ENCODE measurements at places on chromosomes 2 and 18. TPM values are rescaled to one million over a fixed set of nuclear protein-coding genes. Genes with fewer than 3 reads are reported as not detected.

DNA sequence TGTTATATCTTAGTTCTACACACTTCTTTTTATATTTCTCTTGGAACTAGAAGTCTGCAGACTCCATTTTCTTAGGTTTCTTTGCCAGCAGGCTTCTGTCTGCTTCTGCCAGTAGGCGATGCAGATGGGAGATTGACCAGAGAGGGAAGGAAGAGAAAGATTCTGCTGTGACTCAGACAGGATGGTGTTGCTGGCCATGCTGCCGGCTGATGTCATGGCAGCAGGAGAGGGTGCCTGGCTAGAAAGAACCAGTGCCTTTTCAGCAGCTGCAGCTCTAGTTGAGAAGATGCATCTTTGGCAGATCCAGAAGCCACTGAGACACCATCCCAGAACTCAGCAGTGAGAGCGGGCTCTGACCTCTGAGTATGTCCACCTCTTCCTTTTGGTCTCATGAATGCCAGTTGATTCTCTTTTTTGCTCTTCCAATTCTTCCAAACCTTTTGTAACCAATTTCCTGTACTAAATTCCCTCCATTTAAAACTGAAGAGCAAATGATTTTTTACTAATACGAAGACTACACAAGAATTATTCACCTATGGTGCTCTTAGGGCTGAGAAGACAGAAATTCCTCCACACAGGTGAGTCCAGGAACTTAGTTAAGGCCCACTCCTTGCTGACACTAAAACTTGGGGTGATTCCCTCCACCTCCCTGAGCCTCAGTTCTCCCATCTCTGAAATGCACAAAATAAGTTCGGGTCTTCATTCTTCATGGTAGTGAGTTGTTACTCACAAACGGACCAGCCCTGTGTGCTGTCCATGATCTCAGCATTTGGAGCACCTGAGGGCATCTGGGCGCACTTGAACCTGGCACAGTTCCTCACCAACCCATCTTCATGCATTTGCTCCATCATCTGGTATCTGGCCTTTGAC, 200.7 kb downstream of the MYCN start:
- DNase-seq = no peak

GRCh38 chr2:241540771-241541561, 17.6 kb upstream of the BOK start:
- no peak for DNase-seq

The FAP gene
- total RNA-seq = not detected

GRCh38 chr2:10139536-10139935, 17.0 kb downstream of the RRM2 start:
- no peak for DNase-seq

The TANC1 gene
- 44.3 TPM for total RNA-seq

DNA sequence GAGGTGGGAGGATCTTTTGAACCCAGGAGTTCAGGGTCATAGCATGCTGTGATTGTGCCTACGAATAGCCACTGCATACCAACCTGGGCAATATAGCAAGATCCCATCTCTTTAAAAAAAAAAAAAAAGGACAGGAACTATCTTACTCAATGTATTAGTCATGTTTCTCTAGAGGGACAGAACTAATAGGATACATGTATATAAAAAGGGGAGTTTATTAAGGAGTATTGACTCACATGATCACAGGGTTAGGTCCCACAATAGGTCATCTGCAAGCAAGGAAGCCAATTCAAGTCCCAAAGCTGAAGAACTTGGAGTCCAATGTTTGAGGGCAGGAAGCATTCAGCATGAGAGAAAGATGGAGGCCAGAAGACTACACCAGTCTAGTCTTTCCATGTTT, 18.8 kb upstream of the CASP10 start:
- no peak for DNase-seq

DNA sequence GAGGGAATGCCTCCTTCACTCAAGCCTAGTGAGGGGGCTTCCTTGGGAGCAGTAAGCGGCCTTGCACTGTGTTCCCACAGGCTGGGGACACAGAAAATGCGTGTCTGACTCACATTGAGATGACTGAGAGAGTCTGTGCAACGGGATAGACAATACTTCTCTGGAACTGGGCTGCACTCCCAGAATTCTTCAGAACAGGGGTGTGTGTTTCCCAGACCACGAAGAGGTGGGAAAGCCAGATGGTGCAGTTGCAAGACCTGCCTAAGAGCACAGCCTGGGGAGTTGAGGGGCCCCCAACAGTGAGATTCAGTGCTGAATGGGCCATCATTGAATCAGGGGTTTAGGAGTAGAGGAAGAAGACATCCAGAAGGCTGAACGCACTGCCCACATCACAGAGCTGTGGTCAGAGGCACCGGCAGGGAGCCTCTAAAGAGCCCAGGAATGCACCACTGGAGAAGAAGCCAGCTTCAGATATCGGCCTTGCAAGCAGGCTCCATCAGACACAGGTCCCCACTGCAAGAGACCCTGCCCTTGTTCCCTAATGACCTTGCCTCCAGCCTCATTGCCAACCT, 36.6 kb upstream of the MRPL19 start:
- no peak for DNase-seq

The TRIM54 gene
- 0.21 TPM for total RNA-seq

The RESP18 gene
- total RNA-seq = not detected

The STK25 gene
- 195 TPM for total RNA-seq

- no peak for DNase-seq
Observed at GRCh38 chr2:140641163-140641562, 1489.7 kb downstream of the LRP1B start.

- no peak for DNase-seq
Observed at GRCh38 chr2:207828361-207829057, 58.8 kb upstream of the FZD5 start.

GRCh38 chr2:25042321-25043240, 705 bp downstream of the EFR3B start:
- DNase-seq = no peak

The SERPINB4 gene
- not detected for total RNA-seq

DNA sequence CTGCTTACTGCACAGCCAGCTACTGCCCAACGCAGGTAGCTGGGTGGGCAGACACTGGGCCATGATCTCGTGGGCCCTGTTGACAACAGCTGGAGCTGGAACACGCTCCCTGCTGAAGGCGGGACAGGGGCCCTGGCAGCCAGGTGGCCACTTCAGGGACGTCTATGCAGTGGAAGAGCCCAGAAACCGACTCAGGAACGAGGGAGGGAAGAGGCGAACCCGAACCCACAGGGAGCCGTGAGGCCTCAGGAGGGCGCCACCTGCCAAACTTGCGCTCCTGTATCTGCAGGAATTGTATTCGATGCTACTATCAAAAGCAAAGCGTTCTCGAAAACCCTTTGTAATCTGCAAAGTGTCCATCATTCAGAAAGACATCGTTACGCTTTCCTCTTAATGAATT, 198.4 kb downstream of the EIPR1 start:
- no peak for DNase-seq

The SLC19A3 gene
- total RNA-seq = 0.28 TPM

DNA sequence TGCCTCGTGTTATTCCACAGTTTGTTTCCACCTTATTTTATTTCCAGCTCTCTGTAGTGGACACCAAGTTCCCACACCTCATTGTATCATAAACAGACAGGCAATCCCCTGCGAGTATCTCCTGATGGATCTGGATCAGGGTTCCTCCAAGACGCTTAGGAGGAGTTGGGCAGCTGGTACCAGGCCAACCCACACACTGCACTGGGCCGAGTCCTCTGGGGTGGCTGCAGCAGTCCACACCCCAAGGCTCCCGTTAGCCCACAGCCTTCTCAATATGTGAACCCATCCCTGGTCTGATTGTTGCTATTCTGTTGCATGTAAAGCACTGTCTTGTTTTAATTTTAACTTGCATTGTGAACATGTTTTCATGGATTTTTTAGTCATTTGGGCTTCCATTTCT, 178.8 kb upstream of the RAB6C start:
- DNase-seq = no peak

GRCh38 chr2:55175254-55176093, 56.6 kb downstream of the CLHC1 start:
- peak; percentile 59 for DNase-seq

DNA sequence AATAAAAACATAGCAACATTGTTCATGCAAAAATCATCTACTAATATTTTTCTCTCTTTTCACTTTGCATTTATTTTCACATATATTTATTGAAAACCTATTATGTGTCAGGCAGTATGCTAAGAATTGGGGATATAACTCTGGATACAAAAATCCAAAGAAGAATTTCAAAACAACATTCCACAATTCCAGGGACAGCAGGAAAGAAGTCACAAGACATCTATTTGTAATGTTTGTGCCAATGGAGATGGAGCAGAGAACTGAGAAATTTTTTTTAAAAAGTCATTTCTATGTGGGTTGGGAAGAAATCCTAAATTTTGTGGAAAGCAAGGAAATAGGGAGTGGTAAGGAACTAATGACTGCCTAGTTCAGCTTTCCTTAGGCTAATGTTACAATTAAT, 128.6 kb upstream of the TLK1 start:
- DNase-seq = no peak

GRCh38 chr18:3660739-3661515, 211.0 kb downstream of the TGIF1 start:
- no peak for DNase-seq

GRCh38 chr2:176364273-176364977, 95.2 kb downstream of the MTX2 start:
- DNase-seq = no peak

GRCh38 chr18:35122586-35123224, 81.5 kb downstream of the MAPRE2 start:
- no peak for DNase-seq

The SP140 gene
- total RNA-seq = 1.1 TPM

GRCh38 chr2:157052685-157053224, 204.8 kb upstream of the GALNT5 start:
- DNase-seq = no peak

The SEMA4F gene
- total RNA-seq = 13.3 TPM

All from Panc1 (cell line).